ENCODE measurements at places on chromosomes 1 and 21.

DNA sequence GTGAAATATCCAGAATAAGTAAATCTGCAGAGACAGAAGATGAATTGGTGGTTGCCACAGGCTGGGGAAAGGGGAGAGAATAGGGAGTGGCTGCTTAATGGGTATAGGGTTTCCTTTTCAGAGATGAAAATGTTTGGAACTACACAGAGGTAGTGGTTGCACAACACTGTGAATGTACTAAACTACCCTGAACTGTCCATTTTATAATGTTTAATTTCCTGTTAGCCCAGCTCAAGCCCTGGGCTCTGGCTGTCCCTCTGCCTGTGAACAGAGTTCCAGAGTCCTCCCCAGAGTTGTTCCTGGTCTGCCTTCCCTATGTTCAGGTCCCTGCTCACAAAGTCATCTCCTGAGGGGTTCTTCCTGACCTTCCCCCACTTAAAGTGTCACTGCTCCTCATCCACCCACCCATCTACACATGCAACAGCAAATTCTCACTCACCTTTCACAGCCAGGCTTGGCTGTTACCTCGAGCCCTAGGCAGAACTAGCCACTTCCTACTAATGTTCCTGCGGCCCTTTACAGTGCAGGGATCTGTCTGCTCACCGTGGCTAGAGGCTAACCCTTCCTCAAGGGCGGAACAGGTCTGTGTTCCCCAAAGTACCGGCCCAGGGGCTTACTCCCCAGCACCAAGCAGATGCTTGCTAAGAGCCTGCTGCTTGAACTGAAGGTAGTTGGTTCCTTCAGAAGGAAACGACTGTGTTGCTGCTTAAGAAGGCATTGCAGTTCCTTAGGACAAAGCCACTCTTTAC lies 22.4 kb downstream of the DHCR24 start:
- DNase-seq: no peak

- DNase-seq: no peak
These were observed 32.0 kb upstream of the SH3D21 start for GRCh38 chr1:36274201-36274600.

DNA sequence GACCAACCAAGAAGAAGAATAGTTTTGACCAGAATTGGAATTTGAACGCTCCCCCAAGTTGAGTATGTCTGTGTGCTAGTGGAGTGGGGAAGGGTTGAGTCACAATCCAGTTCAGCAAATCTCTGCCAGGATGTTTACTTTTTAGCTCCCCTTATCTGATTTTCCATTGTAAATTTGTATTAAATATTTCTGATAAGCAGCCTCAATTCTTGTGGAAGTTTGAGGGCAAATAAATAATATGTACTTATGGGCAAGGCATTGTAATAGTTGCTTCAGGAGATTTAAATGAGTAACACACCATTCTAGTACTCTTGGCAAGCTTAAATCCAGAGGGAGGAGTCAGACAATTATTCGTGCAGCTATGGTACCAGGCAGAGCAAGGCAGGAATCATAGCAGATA lies 14.4 kb downstream of the CXADR start:
- DNase-seq: no peak

- DNase-seq: no peak
These were observed 120.7 kb upstream of the SOD1 start for GRCh38 chr21:31538816-31539215.

DNA sequence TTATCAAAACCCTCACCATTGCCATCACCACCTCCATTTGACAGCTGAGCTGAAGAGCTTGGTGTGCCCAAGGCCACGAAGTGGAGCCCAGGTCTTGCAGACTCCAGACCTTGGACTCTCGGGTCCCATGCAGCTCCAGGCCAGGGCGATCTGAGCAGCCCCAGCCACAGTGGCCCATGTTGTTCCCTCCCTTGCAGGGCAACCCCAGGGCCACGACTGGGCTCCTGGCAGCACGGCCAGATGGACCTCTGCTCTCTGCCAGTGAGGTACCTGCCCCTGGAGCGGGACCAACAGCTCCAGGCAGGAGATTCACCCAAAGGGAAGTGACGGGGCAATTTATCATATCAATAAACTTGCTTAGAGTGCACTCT lies 182.7 kb upstream of the VAMP3 start:
- no peak for DNase-seq

DNA sequence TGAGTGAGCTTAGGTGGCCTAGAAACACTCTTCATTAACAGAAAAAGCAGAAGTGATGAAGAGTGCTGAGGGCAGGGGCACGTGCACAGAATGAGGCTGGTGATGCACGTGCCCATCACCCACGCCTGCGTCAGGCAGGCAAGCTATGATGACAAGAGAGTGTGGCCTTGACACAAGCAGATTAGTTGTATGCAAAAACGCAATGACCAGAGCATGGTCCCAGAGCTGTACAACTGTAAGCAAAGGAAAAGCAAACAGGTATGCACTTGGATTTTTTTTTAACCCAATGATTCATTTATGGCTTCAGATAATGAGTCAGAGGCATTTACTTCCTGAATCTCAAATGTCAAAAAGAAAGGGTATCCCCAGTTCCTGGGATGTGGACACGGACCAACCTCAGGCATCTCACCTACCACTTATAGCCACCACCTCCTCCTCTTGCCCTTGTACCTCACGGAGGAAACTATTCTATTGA lies 9.1 kb upstream of the TMEM61 start:
- no peak for DNase-seq

DNA sequence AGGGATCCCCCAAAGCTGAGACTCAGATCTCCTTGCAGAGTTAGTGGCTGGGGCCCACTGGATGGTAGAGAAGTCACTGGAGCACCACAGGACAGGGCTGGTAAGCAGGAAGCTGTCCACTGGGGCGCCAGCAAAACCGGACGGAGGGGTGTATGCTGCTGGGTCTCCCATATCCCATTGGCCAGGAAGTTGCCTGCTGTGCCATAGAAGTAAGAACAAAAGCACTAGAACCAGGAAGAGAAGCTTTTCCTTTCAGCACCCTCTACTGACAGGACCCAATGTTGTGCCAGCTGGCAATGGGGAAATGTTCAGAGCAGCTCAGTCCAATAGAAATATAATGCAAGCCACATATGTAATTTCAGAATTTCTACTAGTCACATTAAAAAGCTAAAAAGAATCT lies 146.6 kb downstream of the SPATA46 start:
- DNase-seq: no peak

DNA sequence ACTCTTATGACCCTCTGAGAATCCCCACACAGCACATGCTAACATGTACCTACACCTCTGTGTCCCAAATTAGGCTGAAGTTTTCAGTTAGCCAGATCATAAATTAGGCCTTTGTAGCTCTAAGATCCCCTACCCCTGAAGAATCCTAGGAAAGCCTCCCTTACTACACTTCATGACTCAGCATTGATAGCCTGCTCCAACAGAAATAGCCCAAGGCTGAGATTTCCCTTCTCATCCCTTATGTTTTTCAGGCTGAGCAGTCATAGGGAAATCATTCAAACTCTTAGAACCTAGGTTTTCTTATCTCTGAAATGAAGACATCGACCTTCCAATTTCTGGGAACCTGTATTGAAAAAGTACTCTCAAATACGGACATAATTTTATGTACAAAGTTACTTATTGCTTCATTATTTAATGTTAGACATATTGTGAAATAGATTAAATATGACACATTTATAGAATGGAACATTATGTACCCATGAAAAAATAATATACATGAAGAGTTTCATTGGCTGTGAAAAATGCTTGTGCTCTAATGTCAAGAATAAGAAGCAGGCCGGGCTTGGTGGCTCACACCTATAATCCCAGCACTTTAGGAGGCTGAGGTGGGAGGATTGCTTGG lies 122.4 kb upstream of the UBE2U start:
- DNase-seq: no peak

- no peak for DNase-seq
These were observed 59.4 kb downstream of the GPR137B start for GRCh38 chr1:236201786-236202185.

DNA sequence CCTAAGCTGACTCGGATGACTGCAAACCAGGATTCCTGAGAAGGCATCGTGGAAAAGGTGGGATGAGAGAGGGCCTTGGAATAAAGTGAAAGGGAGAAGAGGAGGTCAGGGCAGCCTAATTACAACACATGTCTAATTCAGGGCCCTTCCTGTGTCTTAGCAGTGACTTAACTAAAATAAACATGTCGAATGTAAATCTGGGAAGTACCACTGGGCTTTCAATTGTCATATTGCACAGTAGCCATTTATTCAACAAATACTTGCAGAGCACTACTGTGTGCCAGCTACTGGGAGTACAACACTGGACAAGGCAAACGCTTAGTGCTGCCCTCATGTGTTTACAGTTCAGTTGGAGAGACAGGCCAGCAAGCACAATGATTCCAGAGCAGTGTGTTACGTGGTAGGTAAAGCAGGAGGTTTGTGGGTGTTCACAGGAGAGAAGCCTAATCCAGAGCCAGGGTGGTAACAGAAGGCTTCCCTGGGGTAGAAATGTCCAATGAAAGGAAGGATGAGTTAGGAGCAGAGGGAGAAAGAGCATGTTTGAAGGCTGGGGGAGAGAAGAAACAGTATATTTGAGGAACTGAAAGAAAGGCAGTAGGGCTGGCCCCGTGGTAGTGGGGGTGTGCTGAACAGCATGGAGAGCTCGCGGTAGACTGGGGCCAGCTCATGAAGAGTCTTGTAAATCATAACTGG lies 38.0 kb upstream of the RASAL2 start:
- DNase-seq: no peak

DNA sequence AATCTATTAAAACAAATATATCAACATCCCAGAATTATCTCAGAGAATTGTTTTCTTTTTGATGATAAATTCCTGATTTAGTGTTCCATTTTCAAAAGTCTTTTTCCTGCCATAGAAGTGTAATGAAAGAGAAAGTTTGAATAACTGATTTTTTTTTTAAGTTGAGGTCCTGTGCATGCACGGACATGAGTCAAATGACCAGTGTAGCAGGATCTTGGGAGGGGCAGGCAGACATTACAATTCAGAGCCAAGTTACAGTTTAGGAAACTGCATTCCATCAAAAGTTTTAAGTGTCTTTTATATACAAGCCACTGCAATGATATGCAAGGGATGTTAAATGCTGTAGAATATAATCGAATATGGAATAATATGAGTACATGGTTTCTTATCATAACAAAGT lies 227.5 kb downstream of the HMCN1 start:
- no peak for DNase-seq

- DNase-seq: peak; percentile 46
These were observed 34.8 kb downstream of the KPNA6 start for GRCh38 chr1:32142446-32143301.

DNA sequence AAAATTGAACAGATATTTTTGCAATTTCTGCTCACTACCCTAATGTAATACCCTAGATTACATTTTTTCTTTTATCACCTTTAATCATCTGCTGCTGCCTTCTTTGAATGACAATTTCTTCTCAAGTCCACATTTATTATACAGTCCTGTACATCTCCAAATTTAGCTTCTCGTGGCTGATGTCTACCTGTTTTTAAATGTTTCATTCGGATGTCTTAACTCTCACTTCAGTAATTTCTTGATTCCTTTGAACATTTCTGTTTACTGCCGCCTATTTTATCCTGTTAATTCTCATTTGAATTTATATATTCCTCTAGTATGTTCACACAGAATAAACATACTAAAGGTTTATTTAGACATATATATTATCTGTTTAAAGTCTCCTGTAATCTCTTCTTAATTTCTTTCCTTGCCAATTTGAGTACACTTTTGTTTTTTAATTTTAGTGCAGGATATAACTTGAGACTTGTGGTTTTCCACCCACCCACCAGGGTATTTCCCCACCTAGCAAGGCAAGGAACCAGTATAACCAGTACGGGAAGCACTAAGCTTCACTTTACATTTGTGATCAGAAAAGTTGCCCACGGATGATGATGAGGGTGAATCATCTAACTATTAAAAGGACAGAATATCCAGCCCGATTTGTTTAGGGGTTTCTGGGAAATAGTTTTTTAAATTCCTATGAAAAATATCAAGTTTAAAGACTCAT lies 12.7 kb downstream of the INSL5 start:
- no peak for DNase-seq

GRCh38 chr1:53620061-53620855 lies 118.7 kb downstream of the GLIS1 start:
- peak; percentile 11 for DNase-seq

GRCh38 chr1:119038363-119038762 lies 50.2 kb upstream of the TBX15 start:
- DNase-seq: no peak

GRCh38 chr1:28050776-28051175 lies 37.6 kb downstream of the EYA3 start:
- DNase-seq: no peak

GRCh38 chr1:23291706-23292105 lies 52.4 kb downstream of the HNRNPR start:
- no peak for DNase-seq

GRCh38 chr1:36306210-36306901 lies at the start of gene SH3D21:
Gene SH3D21 (plus strand): TSS chr1:36306368. CDS start chr1:36306421, 53 bp downstream.
- DNase-seq: peak; percentile 68
